ENCODE measurements at places on chromosomes 7 and 10. TPM values are rescaled to one million over a fixed set of nuclear protein-coding genes. Genes with fewer than 3 reads are reported as not detected.

GRCh38 chr7:144824360-144824759 is 11.5 kb downstream of the TPK1 start:
- H3K27ac ChIP-seq: no peak overlapping the region
- H3K27me3 ChIP-seq: no peaks in the 10 kb centered on the region
- peaks cover 4% of the 10 kb centered on the region for H3K4me1 ChIP-seq
- no peak for DNase-seq
- no peaks in the 10 kb centered on the region for H3K36me3 ChIP-seq

Gene ADARB2
- 8.5 TPM for total RNA-seq

Gene SHH
- 0.06 TPM for total RNA-seq

Gene DEPP1
- total RNA-seq: 33.1 TPM
